Hypothalamus (tissue), 51 donors: ENCODE measurements at places on chromosomes 12 and 14.
A peak's percentile ranks its signal among the peaks of the same experiment; 100 is the strongest.

GRCh38 chr14:55383541-55384140 lies 28.0 kb downstream of the ATG14 start:
- DNase-seq, result no peak

GRCh38 chr12:108333898-108334699 lies 5.0 kb downstream of the CMKLR1 start:
- no peak for DNase-seq

- DNase-seq, result peak; percentile 73
Observed at GRCh38 chr14:26598081-26598671, 343 bp upstream of the NOVA1 start.

GRCh38 chr14:24630872-24631477 lies 3.0 kb downstream of the GZMB start:
- no peak for DNase-seq
